ENCODE measurements at places on chromosomes 12 and 14. TPM values are rescaled to one million over a fixed set of nuclear protein-coding genes. Genes with fewer than 3 reads are reported as not detected.

The PYM1 gene
- total RNA-seq, result 18.8 TPM

The CISTR gene
- not detected for total RNA-seq

The KRT72 gene
- total RNA-seq, result 2.3 TPM

The DDX23 gene
- 115 TPM for total RNA-seq

The P2RX7 gene
- total RNA-seq, result 6.6 TPM

The PZP gene
- total RNA-seq, result not detected

The DERA gene
- total RNA-seq, result 29.8 TPM

The C12orf60 gene
- total RNA-seq, result 3.1 TPM

The MGST1 gene
- total RNA-seq, result not detected

The ACTN1 gene
- 79.7 TPM for total RNA-seq

The BMP4 gene
- total RNA-seq, result not detected

The SMIM41 gene
- not detected for total RNA-seq

DNA sequence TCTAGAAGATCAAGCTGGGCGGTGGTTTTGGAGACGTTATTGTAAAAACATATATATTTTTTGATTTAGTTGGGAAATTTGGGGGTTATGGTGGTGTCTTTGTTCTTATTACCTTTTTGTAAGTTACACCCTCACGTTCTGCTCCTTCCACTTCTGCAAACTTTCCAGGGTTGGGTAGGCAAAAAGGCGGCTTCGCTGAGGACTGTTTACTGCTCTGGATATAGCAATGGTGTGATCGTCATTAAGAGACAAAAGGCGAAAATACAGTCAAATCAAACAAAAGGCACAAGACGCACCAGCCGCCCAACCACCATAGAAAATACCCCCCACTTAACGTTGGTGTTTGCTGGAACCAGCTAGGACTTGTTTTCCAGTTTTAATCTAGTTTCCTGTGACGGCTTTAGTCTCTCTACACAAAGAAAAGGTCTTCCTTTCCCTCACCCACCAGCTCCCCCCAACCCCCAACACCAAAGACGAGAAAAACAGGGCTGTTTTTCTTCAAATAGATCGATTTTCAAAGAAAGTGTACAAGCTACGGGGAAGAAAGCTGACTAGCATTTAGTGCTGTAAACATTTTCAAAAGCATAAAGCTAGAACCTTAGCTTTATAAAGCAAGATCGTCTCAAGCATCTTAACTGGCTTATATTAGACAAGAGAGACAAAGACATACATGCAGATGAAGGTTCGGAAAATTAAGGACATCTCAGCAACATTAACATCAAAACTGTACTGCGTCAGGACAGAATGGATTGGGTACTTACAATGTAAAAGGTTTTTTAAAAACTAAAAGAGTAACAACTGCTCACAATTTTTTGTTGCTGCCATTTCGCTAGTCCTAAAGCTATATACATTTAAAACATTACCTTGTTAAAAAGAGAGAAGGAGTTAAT is 2.0 kb upstream of the SETD1B start:
- peaks cover 27% of the 10 kb centered on the region for H3K36me3 ChIP-seq
- no peaks in the 10 kb centered on the region for H3K27me3 ChIP-seq
- H3K4me1 ChIP-seq, result peaks cover 33% of the 10 kb centered on the region
- peak overlapping the region; percentile 100 for H3K27ac ChIP-seq
- peak; percentile 58 for DNase-seq
- peak overlapping the region; percentile 97 for H3K4me3 ChIP-seq

DNA sequence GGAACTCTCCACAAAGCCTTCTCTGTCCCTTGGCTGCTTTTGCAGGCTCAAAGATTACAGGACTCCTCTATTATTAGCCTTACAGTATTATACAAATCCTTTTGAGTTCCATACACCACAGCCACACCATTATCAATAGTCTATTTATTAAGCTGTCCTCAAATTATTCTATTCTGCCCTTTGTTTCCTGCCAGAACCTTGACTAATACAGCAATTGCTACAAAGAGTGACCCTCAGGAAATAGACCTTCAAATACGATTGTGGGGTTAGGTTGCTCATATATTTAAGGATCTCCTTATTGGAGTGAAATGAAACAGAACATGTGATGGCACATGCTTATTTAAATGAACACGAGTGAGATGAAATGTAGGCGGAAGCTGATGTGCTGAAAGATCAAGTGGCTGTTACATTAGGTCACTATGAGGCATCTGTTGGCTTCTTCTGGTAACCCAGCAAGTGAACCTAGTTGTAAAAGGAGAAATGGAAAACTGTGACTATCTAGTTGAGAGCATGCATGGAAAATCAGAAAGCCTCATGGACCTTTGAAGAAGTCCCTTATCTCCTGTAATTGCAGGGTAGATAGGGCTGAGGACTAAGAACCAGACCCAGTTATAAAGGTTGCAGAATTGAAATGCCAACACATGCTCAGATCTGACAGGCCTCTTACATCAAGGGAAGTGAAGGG is 75.5 kb downstream of the AVPR1A start:
- H3K4me3 ChIP-seq, result no peak overlapping the region
- H3K4me1 ChIP-seq, result no peaks in the 10 kb centered on the region
- no peak for DNase-seq
- no peak overlapping the region for H3K27ac ChIP-seq
- H3K27me3 ChIP-seq, result peaks cover 2% of the 10 kb centered on the region

DNA sequence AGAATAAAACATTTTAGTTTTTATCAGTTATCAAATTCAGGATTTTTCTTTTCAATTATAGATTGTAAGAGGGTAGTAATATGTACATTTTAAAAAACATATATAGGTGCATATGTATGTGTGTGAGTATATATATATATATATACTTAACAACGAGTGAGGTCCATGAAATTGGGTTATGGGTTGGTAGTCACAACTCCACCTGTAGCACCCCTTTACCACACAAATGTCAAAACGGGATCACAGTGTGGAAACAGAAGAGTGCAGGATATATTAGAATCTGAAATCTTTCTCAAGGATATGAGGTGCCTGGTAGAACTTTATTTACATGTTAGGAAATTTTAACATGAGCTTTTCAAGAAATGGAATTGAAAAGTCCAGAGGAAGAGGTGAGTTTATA is 31.3 kb downstream of the MIA2 start:
- no peak overlapping the region for H3K27ac ChIP-seq
- no peak overlapping the region for H3K4me3 ChIP-seq
- H3K36me3 ChIP-seq, result no peaks in the 10 kb centered on the region
- no peaks in the 10 kb centered on the region for H3K27me3 ChIP-seq

- H3K27me3 ChIP-seq, result no peaks in the 10 kb centered on the region
- no peak for DNase-seq
- H3K36me3 ChIP-seq, result no peaks in the 10 kb centered on the region
- no peak overlapping the region for H3K4me3 ChIP-seq
- H3K4me1 ChIP-seq, result no peaks in the 10 kb centered on the region
- no peak overlapping the region for H3K27ac ChIP-seq
These were observed 28.0 kb upstream of the C14orf132 start for GRCh38 chr14:96011131-96011530.

DNA sequence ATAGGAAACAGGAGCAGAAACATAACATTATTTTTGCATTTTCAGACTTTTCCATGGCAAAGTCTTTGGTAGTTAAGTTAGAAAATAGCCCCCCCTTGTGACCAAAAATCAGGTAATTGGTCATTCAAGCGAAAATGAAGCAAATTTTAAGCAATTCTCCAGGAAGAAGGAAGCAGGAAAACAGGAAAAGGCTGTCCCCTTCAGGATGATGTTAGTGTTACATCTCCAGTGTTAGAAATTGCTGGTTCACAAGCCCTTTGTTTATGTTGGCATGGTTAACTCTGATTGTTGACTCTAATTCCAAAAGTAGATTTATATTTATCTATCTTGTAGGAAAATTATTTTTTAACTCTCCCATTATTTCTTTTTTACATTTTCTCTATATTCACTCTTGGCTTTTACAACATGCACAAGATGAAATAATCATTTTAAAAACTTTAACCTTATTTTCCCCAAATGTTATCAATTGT is 18.8 kb upstream of the GAS2L3 start:
- H3K27ac ChIP-seq, result no peak overlapping the region
- H3K36me3 ChIP-seq, result no peaks in the 10 kb centered on the region
- H3K27me3 ChIP-seq, result peaks cover 6% of the 10 kb centered on the region
- DNase-seq, result no peak

DNA sequence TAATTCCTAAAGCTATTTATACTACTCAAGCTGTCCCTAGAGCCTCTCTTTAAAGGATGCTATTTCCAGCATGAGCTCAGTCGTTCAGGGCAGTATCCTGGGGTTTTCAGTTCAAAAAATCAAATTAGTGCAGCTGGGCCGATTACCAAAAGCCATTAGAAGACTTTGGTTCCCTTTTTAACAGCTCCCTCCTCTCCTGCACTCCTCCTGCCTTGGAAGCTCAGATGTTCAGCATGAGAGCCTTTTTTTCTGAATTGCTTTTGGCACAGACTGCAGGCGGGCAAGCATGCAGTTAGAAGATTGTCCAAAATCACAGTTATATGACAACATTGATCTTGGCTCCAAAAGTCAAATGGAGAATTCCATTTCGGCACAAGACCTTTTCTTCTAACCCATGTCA is 179.6 kb downstream of the SLC35F4 start:
- no peak overlapping the region for H3K4me3 ChIP-seq
- no peaks in the 10 kb centered on the region for H3K36me3 ChIP-seq
- no peaks in the 10 kb centered on the region for H3K4me1 ChIP-seq
- H3K27me3 ChIP-seq, result peaks cover 3% of the 10 kb centered on the region
- no peak for DNase-seq

DNA sequence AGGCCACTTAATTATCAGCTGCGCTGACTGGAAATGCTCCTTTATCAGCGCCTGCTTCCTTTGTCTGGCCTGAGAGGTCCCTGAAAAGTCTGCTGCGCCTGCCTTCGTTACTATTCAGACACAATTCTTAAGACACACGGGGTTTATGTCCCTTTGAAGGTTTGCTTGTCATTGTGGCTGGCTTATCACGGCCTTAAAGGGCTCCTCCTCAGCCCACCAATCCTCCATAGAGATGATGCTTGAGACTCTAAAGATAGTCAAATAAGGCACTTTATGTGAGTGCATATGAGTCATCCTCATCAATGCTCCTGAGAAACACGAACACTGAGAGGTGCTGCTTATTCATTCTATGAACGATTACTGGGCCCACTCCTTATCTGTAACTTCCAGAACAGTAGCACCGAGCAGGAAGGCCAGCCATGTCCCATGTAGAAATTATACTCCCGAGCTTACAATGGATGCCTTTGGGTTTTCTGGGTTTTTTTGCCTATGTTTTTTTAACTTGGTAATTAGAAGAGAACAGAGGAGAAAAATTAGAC is 1268.2 kb upstream of the TMEM132C start:
- H3K27me3 ChIP-seq, result peaks cover 12% of the 10 kb centered on the region
- peaks cover 1% of the 10 kb centered on the region for H3K36me3 ChIP-seq
- H3K4me1 ChIP-seq, result peaks cover 1% of the 10 kb centered on the region
- no peak overlapping the region for H3K4me3 ChIP-seq

DNA sequence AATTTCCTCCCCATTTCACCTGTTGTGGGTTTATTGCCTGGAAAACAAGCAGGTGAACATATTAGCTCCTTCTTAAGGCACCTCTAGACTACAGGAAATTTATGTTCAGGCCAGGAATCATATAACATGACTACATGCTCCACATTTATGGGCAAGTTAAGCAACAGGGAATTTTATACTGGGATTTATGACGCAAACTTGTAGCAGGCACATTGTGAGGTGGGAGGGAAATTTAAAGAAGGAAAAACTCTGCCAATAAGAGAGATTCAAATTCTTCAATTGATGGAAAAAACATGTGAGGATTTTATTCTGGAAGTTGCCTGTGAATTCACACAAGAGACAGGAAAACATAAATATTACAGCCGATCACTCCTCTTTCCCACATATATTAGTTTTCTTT is 93.9 kb downstream of the TBC1D30 start:
- DNase-seq, result no peak
- no peaks in the 10 kb centered on the region for H3K36me3 ChIP-seq
- H3K4me1 ChIP-seq, result no peaks in the 10 kb centered on the region
- peaks cover 13% of the 10 kb centered on the region for H3K27me3 ChIP-seq

DNA sequence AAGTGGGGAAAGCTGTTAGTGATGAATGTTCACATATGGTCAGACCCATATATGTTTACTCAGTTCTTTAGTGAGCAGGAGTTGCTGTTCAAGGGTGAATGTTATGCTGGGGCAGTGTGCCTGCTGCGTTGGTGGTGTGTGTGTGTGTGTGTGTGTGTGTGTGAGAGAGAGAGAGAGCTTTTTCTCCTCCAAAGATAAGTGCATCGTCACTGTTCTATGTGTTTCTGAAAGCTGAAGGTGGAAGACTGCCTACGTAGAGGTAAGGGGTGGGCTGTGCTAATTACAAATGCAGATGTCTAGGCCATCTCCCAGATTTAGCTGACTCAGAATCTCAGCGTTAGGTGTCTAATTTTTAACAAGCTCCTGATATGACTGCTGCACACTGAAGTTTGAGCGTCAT is 10.5 kb downstream of the GABARAPL1 start:
- no peak overlapping the region for H3K27ac ChIP-seq
- DNase-seq, result no peak
- H3K4me3 ChIP-seq, result no peak overlapping the region
- H3K36me3 ChIP-seq, result peaks cover 18% of the 10 kb centered on the region

DNA sequence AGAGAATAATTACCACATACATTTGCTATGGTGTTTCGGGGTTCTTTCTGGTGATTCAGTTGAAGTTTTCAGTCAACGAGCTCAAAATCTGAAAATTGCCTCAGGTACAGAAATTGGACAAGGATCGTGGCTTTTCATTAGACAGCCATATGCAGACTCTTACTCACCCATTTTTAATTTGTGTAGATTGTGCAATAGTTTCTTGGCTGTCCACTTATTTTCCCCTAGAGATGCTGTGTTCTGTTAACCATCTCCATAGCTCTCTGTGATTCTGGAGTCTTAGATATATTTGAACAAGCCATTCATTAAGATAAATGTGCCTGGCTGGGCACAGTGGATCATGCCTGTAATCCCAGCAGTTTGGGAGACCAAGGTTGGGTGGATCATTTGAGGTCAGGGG is 497.1 kb upstream of the RPL10L start:
- no peaks in the 10 kb centered on the region for H3K36me3 ChIP-seq
- no peak overlapping the region for H3K27ac ChIP-seq
- H3K27me3 ChIP-seq, result no peaks in the 10 kb centered on the region
- no peak overlapping the region for H3K4me3 ChIP-seq

- no peak overlapping the region for H3K4me3 ChIP-seq
- H3K4me1 ChIP-seq, result no peaks in the 10 kb centered on the region
- DNase-seq, result no peak
- H3K27ac ChIP-seq, result no peak overlapping the region
- no peaks in the 10 kb centered on the region for H3K36me3 ChIP-seq
These were observed 285.7 kb upstream of the LMO3 start for GRCh38 chr12:16891673-16892072.

GRCh38 chr12:67069451-67070306 is 199.5 kb upstream of the CAND1 start:
- peak overlapping the region; percentile 41 for H3K27ac ChIP-seq
- H3K4me1 ChIP-seq, result peaks cover 25% of the 10 kb centered on the region
- no peaks in the 10 kb centered on the region for H3K36me3 ChIP-seq
- peak overlapping the region; percentile 77 for H3K4me3 ChIP-seq
- peak; percentile 53 for DNase-seq

GRCh38 chr12:75722714-75723200 is 211.3 kb upstream of the KRR1 start:
- no peaks in the 10 kb centered on the region for H3K36me3 ChIP-seq
- DNase-seq, result peak; percentile 64
- H3K4me3 ChIP-seq, result no peak overlapping the region

- peaks cover 7% of the 10 kb centered on the region for H3K4me1 ChIP-seq
- H3K36me3 ChIP-seq, result peaks cover 12% of the 10 kb centered on the region
- no peak for DNase-seq
- no peak overlapping the region for H3K27ac ChIP-seq
These were observed 193.4 kb downstream of the ERC1 start for GRCh38 chr12:1184402-1184801.

GRCh38 chr12:111685322-111685810 is 390 bp downstream of the BRAP start:
- peaks cover 15% of the 10 kb centered on the region for H3K36me3 ChIP-seq
- H3K4me1 ChIP-seq, result peaks cover 33% of the 10 kb centered on the region
- peak; percentile 17 for DNase-seq
- no peaks in the 10 kb centered on the region for H3K27me3 ChIP-seq
- H3K27ac ChIP-seq, result peak overlapping the region; percentile 83

Measured in activated naive CD4-positive, alpha-beta T cell treated with anti-CD3 and anti-CD28 coated beads for 36 hours (primary cell).